ENCODE measurements at places on chromosomes 12 and 14.

GRCh38 chr14:106766145-106766544, 1239.8 kb downstream of the TMEM121 start:
- no peak for DNase-seq

DNA sequence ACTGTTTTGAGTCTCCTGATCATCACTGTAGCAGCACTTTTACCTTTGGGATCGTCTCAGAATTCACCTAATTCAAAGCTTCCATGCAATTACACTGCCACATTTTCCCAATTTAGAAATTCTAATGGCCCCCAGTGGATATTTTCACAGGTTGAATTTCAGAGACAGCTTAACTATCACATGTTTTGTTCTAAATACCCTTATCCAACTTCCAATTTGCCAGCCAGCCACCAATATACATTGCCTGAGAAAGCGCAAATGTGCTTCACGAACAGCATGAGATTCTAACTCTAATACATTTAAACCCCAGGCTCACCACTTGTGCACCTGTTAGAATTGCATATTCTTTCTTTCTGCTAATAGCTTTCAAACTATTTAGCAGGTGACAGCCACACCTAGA, 1160.9 kb upstream of the TMEM132C start:
- DNase-seq: no peak

DNA sequence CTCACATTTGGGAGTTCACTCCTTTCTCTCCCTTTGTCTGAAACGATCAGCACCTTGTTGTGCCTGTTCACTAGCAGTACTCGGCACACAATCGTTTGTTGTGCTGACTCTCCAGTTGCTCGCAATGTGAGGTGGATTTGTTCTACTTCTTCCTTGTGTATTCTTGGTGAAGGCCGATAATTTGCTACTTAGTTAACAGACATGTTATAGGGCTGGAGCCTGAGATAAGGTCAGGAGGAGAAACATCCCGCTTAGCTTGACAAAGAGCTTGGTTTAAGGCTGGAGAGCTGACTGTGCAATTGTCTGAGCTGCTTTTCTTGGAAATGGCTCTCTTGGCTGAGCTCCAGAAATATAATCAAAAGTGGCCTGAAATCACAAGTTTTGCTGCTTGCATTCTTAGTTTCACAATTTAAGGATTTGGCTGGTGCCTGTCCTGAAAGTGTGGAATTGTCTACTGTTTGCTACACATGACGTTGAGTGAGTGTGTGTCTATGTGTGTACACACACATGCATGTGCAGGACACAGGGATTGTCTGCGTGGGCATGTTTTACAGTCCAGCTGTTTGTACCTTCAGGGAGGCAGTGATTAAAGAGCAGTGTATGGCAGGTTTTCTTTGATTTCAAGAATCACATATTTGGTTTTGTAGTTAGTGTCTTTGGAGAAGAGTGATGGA, 77.7 kb downstream of the ARF6 start:
- no peak for DNase-seq

GRCh38 chr12:9794484-9795093, 32.7 kb upstream of the KLRF1 start:
- DNase-seq: no peak

DNA sequence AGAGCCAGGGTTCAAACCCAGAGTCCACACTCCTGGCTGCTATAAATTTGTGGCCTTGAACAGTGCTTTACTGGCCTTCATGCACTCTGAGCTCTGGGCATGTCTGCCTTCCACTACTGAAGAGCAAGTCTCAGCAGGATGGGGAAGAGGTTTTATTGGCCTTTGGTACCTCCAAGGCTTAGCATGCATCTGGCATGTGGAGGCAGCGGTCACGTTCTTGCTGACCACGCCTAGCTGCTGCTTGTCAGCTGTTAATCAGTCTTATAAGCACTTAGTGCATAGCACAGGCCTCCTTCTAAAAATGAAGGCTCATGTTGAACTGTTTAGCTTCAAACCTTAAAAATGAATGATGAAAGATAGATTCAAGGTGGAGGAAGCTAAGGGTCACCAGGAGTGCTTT, 177.5 kb downstream of the PELI2 start:
- DNase-seq: no peak

- no peak for DNase-seq
These were observed 757.7 kb upstream of the TMEM132C start for GRCh38 chr12:127509066-127509778.

DNA sequence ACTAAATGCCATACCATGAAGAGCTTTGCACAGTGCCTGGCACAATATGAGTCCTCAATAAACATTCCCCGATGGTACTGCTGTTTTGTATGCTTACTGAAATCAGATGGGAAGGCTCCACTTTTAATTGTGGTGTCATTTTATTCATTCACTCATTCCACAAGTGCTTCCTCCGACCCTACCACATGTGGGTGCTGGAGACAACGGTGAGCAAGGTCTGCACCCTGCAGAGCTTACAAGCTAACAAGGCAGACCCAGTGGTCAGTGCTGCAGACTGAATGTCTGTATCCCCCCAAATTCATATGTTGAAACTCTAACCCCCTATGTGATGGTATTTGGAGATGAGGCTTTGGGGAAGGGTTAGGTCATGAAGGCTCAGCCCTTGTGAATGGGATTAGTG, 48.3 kb downstream of the RFX4 start:
- no peak for DNase-seq

- no peak for DNase-seq
These were observed 31.1 kb upstream of the BEGAIN start for GRCh38 chr14:100618318-100618693.

DNA sequence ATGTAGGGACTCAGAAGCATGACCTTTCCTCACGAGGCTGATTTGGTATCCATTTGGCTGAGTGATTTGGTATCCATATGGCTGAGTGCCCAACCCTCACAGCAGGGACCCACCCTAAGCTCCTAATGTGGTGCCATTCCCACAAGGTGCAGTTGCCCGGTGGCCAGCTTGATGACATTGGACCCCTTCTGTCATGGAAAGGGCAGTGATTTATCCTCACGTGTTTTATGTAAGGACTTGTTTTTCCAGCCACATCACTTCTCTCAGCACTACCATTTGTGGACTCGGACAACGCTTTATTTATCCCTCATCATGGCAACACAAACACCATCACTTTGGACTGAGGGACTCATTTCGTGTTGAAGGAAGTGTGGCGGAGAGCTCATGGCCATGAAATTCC, 8.5 kb upstream of the CDC42BPB start:
- no peak for DNase-seq

DNA sequence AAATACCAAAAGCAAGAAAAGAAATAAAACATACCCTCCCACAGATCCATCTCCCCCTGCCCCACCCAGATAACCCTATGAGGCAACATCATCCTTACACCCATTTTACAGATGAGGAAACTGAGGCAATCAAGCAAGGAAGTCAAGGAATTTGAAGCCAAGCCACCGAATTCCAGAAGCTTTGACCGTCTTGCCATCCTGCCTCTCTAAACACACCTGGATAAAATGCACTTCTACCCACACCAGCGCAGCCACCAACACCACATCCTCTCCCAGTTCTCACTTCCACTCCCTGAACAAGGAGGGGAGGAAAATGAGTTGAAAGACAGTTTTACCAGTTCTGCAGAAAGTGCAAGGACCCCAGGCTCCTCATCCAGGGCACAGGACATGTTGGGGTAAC, 13.6 kb downstream of the CMKLR1 start:
- no peak for DNase-seq

DNA sequence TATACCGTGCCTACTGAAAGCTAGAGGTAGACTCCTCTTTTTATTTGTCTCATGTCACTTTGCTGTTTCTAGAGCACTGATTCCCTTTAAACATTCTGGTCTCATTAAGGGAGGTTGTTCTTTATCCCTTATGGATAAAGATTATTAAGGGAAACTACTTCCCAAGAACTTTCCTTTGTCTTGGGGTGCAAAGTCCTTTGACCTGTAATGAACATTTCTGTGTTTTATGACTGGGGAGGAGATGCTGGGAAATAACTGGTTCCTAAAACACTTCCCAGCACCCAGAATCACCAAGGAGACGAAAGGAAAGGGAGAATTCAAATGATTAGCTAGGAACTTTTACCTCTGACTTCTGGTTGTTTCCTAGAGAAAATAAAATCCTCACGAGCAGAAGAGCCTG, 63.2 kb upstream of the ACTN1 start:
- no peak for DNase-seq

DNA sequence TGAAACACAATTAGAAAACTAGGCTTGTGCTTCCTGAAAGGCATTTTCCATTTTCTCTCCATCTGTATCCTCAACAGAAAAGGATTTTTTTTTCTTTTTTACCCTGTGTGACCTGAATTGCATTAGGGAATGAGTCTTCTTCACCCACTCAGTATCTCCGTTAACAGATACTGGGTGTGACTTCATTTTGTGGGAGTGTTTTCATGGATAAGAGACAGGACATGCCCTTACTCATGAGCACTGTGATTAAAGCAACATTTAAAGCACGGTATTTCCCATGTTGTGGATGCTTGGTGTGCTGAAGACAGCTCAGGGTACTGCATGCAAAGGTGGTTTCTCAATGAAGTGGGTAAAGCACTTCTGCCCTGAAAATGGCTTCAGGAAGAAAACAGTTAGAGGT, 1397.3 kb upstream of the TMEM132C start:
- DNase-seq: no peak

DNA sequence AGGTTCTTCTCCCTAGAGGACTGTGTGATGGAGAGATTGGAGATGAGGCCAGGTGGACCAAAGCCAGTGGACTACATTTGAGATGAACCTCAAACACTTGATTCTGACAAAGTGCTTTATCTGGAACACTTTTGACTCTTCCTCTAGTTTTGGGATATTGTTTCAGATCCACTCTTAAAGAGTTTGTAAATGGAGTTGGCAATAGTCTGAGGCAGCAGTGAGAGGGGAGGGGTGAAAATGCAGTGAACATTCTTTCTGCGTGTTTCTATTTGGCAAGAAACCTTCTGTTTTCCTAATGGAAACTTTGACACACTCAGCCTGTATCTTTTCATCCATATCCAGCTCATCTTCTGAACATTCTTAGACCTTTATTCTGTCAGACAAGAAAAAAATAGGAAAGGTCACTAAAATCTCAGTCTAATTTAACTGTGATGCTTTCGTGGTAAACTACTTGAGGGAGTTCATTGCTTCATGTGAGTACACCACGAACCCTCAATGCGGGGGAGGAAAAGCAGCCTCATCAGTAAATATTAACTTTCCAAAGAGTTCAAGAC, 57.4 kb upstream of the KCNJ8 start:
- DNase-seq: no peak

GRCh38 chr12:130988751-130989150, 35.0 kb downstream of the ADGRD1 start:
- no peak for DNase-seq

GRCh38 chr12:2113119-2113912, 60.5 kb downstream of the CACNA1C start:
- DNase-seq: no peak

DNA sequence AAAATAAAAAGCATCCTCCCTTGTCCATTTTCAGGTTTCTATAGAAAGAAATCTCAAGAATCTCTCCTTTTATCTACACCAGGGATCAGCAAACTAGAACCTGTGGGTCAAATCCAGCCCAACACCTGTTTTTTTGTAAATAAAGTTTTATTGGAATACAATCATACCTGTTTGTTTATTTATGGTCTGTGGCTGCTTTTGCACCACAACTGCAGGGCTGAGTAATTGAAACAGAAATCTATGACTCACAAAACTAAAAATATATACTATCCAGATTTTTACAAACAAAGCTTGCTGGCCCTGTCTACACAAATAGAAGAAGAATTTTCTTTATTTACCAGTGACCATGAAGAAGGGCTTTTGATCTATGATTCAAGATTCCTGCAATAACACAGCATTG, 95.1 kb upstream of the COCH start:
- no peak for DNase-seq

DNA sequence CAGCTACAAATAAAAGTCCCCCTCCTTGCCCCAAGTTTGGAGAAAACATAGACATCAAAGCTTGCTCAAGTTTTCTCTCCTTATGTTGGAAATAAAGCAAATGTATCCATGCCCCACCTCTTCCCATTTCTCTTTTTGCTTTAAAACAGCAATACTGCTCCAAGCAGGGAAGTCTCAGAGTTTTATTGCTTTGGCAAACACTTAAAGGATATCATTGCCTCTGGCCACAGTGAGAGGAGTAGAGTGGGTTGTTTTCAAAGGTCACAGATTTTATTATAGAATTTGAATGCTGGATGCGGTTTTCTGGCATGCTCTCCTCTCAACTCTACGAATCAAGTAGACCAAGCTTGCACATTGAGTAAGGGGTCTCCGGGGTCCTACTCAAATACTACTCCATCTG, 149.7 kb downstream of the TTC7B start:
- DNase-seq: no peak

DNA sequence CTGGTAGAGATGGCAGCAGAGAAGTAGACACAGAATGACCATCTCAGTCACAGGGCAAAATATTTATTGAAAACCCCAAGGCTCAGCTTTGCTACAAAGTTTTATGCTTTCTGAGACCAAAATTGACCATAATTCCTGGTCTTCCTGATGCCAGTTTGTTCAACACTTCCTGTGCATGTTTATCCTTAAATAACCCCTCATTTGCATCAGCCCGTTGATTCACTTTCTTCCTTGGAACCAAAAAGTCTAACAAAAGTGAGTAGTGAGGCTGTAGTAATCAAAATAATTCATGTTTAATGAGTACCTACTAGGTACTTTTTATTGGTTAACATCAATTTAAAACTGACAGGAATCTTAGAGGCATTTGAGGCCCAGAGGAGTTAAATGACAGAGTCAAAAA, 51.7 kb downstream of the TRHDE start:
- DNase-seq: no peak

DNA sequence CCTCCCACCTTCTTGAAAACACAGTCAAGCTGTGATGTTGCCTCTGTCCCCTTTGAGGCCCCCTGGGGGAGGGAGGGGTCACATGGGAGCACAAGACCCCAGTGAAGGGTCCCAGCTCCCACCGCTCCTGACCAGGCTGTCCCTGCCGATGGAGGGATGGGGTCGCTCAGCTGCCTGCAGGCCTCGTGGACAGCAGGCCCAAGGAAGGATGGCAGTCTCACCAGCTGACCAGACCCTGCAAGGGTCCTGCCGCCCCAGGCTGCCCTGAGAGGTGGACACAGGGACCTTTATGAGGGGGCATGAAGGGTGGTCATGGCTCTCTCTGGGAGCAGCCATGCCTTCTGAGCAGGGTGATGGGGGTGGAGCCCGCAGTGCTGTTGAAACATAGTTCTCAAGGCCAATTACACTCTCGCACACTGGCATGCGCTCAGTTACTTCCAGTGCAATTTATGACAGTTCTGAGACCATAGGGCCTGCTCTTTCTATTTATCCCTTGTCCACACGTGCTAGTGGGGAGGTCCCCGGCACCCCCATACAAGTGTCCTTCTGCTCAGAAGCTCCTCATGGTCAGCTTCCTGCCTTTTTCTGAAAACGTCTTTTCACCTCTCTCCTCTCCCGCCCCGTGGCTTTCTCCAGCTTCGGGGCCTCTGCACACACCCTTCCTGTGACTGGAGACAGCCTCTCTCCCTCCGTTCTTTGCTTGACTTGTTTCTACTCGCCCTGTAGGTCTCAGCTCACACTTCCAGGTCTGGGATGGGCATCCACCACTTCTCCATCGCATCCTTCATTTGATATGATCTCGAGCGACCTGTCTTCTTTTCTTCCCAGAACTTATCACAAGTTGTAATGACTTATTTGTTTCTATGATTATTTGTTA, 313.1 kb downstream of the ADGRD1 start:
- DNase-seq: no peak

Data from stimulated activated CD4-positive, alpha-beta T cell treated with anti-CD3 and anti-CD28 coated beads, Interleukin-1b, Interleukin-23, amount 100 ng/mL, for 48 hours (primary cell).